ENCODE measurements at places on chromosomes 3 and 15.

- DNase-seq, result no peak
These were observed 21.4 kb downstream of the LOXL1 start for GRCh38 chr15:73947651-73948050.

DNA sequence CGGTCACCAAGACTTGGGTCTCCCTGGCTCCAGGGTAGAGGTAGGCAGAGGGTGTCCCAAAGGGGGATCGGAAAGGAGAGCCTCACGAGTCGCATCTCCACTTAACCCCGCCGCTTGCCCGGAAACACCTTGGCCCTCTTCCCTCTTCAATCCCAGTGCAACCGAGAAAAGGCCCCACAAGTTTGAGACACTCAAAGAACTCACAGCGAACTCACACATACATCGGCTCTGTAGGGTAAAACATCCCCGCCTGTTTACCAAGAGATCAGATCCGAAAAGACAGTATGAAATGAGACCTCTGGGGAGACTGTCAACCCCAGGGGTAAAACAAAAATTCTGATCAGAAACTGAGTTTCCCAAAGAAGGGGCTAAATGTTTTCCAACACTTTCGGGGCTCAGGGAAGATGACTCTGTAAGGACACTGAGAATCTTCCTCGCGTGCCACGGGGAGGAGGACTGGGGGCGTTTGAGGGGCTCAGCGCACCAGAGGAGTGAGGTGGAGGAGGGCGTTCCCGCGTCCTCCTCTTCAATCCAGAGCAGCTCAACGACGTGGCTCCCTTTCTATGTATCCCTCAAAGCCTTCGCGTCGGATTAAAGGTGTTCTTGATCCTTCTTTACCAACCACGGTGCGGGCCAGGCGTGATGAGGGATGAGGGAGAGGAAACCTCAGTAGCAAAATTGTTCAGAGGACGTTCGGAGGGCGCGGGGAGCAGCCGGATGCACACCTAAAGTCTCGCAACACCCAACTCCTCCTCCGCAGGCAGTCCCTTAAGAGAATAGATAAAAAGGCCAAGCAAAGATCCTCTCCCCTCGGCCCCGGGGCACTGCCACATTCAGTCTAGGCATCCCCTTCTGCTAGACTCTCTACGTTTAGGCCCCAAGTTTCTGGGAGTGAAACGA lies 3.7 kb downstream of the WNT5A start:
- DNase-seq, result peak; percentile 47

DNA sequence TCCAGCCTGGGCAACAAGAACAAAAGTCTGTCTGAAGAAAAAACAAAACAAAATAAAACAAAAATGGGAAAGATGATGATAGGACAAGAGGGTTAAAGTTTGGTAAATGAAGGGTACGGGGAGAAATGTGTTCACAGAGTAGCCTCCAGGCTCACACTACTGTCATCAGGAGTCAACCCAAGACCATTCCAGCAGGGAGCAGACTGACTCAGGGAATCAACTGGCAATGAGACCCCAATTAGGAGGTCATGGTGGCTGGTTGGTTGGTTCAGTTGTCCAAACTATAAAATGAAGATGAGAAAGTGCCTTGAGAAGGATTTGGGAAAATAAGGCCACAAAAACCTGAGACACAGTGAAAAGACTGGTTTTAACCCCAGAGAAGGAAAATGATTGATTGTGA lies 51.8 kb downstream of the KLHL6 start:
- DNase-seq, result no peak

DNA sequence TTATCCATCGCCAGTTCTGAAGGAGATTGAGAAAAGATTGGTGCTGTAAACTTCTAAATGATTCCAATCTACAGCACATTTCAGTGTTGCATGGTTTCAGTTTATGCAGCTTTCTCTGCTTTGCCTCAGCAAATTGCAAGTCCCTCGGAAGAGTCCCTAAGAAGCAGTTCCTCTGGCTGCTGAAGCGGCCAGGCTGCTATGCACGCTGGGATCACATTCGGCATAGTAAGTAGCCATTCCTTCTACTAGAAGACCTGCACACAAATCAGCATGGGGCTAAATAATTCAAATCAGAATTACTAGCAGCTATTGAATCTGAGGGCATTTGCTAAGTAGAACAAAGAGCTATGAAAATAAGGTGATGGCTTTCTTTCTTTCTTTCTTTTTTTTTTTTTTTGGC lies 769.5 kb downstream of the AGBL1 start:
- no peak for DNase-seq

DNA sequence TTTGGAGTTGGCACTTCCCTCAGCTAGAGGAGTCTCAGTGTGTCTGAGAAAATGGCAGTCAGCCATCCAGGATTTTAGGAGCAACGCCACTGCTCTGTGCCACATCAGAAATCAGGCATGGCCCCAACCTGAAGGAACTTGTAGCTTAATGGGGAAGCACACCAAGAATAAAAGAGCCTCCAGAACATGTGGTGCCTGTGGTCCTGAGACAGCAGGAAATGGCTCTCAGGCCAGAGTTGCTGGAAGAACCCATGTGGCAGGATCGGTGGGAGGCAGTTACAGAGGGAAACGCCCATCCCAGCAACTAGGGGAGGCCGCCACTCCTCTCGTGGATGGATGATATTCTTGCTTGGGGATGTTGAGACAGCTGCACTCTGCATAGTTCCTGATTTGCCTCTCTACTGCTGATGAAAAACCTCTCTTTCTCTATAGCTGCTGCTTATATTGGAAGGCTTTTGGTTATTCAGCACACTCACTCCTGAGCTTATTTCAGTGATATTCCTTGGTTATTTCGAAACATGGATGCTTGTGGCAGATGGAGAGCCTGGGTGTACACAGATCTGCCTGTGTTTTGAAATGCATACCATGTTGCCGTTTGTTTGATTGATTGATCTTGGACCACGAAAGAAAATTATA lies 52.4 kb downstream of the KLHL25 start:
- DNase-seq, result peak; percentile 55

DNA sequence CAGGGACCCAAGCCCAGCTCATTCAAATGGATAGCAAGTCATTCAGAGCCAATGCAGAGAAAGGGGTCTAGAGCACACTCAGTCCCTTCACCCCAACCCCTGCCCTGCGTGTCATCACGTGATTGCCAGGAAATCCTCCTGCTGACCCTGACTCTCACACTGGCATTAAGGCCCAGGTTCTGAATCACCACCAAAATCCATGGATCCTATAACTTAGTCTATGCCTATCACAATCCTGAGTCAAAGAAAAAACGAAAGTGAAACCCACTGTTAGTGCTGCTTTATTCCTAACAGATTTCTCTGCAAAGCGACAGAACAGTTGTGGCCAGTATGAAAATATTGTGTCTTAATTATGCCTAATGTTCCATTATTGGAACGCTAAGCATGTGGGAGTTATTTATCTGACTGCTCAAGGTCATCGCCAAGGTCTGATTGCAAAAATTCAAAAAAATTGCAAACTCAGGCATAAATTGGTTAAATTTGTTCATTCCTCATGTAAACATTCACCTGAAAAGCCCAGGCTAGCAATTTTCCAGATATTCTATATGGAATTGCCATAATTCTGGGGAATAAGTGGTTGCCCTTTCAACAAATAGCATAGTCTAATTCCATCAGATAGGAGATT lies 108.7 kb upstream of the EIF1B start:
- no peak for DNase-seq

GRCh38 chr3:40951636-40952035 lies 247.7 kb upstream of the CTNNB1 start:
- peak; percentile 63 for DNase-seq

DNA sequence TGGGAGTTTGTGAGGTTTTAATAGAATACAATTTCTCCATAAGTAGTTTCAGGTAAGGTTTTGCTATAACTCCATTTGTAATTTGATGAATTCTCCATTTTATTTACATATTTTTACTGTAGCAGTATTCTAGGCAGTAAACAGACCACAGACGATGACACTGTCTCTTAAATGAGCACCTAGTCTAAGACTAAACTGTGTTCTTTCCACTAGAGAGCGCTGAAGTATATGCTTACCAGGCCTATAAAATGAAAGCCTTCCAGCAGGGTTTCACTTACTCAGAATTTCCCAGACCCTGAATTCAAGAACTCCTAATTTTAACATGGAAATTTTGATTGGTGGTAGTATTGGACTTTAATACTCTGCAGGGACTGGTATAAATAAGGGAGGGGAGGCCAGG lies 41.6 kb downstream of the POLG start:
- no peak for DNase-seq

GRCh38 chr15:96969732-96970710 lies 639.5 kb downstream of the NR2F2 start:
- DNase-seq, result no peak

- DNase-seq, result peak; percentile 95
These were observed 129.0 kb downstream of the RPL22L1 start for GRCh38 chr3:170740726-170741591.

DNA sequence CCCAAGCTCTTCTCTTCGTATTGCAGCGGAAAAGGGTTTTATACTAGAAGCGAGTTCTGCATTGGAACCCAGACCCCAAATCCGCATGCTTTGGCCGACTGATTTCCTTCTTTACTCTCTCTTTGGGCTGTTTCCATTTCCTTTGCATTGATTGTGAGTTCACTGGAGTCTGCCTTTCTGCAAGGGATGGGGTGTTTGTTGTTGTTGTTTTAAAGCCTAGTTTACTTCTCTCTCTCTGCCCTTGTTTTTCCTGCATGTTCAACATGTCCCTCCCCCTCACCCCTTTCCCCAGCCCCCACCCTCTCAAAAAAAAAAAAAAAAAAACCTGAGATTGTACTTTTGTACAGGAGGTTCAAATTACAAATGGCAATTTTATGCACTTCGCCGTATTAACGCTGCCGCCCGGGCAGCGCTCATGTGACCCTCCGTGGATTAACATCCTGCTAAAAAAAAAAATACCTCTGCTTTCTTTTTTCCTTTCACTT lies 2.2 kb downstream of the NR2F2 start:
- no peak for DNase-seq

DNA sequence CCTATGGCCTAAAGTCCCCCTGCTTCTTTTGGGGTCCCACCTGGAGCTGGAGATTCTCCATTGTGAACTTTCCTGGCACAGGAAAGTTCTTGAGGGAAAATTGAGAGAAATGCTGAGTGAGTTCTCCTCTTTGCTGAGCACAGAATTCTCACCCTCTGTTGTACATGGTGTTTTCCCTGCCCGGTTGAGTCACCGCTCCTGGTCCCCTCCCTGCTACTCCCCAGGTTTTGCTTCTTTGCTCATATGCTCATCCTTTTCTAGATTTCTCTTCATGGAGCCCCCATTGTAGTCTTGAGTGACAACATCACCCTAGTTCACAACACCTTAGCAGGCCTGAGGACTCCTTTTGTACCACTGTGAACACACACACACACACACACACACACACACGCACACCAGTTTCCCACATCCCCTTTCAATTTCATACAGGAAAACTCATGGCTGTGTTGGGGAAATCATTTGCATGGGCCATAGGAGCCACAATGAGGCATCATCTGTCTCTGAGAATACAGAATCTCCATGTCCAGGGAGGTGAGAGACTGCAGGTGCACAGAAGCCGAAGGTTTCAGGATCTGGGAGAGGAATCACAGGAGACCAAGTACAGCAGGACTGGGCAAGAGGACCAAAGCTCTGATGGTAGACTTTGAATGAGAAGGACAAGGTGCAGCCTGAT lies 585.3 kb downstream of the GOLGA6L6 start:
- no peak for DNase-seq

GRCh38 chr3:71389911-71390573 lies 193.5 kb downstream of the FOXP1 start:
- DNase-seq, result peak; percentile 42

GRCh38 chr15:37586011-37586583 lies 348.3 kb upstream of the TMCO5A start:
- peak; percentile 79 for DNase-seq

GRCh38 chr3:162269636-162270458 lies 773.2 kb downstream of the OTOL1 start:
- no peak for DNase-seq

GRCh38 chr3:193851428-193851847 lies 258.4 kb downstream of the OPA1 start:
- DNase-seq, result no peak

DNA sequence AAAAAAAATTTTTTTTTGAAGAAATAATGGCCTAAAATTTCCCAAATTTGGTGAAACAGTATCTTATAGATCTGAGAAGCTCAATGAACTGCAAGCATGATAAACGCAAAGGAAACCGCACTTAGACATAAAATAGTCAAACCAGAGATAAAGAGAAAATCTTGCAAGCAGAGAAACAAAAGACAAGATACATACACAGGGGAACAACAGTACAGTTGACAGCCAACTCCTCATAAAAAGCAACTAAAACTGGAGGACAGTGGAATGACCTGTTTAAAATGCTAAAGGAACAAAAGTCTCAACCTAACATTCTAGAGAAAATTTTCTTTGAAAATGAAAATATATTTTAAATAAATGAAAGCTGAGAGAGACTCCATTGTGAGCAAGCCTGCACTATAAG lies 107.5 kb downstream of the RASA2 start:
- no peak for DNase-seq

- DNase-seq, result no peak
These were observed 8.6 kb upstream of the TIPIN start for GRCh38 chr15:66364944-66365528.

GRCh38 chr3:123755085-123755484 lies 129.0 kb downstream of the MYLK start:
- no peak for DNase-seq

- no peak for DNase-seq
These were observed at the start of gene HCN4 for GRCh38 chr15:73368301-73369136. Gene HCN4, minus strand, starts transcription at chr15:73368958. Its CDS starts 688 bp downstream, at chr15:73368270.

DNA sequence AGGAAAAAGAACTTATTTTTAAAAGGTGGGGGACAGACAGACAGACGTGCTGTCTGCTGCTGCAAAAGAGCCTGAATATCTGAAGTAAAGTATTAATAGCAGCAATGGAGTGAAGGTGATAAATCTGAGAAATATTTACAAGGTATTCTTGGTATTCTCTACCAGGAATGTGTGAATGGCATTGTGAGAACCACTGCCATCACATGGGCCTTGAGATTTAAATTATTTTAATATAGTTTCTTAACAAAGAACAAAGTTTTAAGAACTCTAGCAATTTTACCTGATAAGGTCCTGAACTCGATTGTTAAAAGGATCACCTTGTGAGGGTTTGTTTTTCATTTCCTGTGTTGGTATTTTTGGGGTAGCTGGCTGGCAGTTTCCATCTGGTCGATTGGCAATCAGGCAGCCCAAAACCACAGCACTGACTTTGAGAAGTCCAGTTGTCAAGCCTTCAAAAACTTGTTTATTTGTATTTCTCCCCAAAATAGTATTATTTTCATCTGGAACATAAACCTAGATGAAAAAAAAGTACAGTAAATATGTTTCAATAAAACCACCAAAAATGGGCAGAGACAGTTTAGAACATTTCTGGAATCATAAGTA lies 97.3 kb downstream of the ISL2 start:
- DNase-seq, result peak; percentile 28
